ENCODE measurements at places on chromosomes 7 and 10.

GRCh38 chr10:118564652-118565051, 30.8 kb downstream of the PRLHR start:
- DNase-seq, result no peak

DNA sequence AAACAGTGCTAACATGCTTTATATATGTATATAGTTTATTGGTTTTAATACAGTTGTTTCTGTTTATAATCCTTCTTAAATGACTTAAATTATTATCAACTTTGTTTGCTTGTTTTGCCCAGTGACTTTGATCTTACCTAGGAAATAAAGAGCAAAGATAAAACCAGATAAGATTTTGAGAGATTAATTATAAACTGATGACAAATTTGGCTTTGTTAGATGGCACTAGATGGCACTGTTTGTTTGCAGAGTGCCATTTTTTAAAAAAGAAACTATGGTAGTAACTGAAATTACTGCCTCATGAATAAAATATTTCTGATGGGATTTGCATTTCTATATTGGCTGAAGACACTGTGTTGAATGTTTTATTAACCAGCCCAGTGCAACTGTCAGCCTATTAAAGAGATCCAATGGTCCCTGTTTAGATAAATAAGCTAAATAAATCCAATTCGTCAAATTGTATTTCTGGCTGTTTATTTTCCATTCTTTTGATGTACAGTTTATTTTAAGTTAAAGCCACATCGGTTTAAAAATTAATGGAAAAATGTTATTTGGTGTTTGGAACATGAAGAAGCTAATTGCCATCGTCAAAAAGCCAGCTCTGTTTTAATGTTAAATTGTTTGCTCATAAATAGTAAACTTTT, 28.7 kb downstream of the VTI1A start:
- no peak for DNase-seq

DNA sequence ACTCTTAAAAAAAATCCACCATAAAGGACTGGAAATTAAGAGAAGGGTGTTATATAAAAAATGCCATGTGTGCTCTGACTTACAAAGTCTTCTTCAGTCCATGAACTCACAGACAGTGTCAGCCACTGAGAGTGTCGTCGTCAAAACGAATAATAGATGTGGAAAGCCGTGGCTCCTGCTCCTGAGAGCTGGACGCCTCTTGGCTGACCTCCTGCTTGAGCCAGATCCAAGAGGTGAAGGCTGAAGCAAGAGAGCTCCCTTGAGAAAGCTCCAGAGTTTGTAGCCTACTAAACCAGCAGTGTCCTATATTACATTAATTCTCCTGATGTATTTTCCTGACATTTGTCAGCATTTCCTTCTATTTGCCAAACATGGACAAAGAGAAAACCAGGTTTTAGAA, 234.3 kb upstream of the C7orf33 start:
- DNase-seq, result no peak

GRCh38 chr10:132328106-132328505, 3.9 kb upstream of the LRRC27 start:
- no peak for DNase-seq

DNA sequence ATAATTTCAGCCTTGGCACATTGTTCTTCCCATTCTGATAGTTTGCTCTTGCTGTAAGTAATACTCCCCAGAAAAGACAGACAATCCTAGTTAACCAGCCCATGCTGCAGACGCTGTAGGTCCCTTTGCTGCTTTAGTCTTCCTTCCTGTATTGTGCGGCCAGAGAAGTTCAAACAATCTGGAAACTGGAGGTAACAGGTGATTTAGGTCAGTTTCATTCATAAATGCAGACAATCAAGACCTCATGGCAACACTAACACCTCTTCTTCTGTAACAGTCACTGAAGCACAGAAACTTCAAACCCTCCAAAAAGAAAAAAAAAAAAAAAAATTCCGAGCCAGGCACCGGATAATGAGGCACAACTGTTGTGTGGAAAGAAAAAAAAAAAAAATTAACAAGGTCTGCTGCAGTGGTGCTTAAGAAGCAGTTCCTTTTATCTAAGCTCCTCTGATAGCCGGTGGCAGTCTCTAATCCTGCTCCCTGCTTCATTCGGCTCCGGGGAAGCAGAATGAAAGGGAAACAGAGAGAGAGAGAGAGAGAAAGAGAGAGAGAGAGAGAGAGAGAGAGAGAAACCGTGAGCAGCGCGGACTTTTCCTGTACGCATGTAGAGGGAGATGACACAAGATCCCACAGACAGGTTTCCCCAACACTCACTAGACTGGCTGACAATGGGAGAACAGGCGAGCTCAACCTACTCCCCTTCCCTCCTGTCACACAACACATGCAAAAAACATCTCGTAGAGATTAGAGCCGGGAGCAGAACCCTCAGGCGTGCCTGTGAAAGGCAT, at the start of gene SEMA3A:
TSS of gene SEMA3A (minus strand) at position 306 of the 788 bp plus-strand sequence. CDS start at position 103, 203 bp downstream.
- no peak for DNase-seq

- DNase-seq, result no peak
Observed at GRCh38 chr7:6254866-6255265, 17.6 kb downstream of the CYTH3 start.
